CD4-positive, alpha-beta T cell treated with Interleukin-21 for 1 hour (primary cell): ENCODE measurements at places on chromosomes 12 and 14.

DNA sequence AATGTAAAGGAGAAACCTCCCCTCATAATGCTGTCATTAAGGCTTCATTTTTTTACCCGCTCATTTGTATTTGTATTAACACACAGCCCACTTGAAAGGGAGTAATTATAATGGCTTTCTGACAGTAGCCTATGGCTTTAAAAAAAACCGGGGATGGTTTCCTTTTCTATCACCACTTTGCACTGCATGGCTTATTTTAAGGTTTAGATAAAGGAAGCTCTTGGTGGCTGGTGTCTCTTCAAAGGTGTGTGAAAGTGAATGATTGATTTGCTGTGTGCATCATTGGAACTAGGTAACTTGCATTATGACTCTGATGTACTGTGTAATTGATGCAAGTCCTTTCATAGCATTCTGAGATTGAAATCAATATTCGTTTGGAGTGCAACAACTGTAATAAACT lies 80.7 kb downstream of the NPAS3 start:
- no peak for DNase-seq

DNA sequence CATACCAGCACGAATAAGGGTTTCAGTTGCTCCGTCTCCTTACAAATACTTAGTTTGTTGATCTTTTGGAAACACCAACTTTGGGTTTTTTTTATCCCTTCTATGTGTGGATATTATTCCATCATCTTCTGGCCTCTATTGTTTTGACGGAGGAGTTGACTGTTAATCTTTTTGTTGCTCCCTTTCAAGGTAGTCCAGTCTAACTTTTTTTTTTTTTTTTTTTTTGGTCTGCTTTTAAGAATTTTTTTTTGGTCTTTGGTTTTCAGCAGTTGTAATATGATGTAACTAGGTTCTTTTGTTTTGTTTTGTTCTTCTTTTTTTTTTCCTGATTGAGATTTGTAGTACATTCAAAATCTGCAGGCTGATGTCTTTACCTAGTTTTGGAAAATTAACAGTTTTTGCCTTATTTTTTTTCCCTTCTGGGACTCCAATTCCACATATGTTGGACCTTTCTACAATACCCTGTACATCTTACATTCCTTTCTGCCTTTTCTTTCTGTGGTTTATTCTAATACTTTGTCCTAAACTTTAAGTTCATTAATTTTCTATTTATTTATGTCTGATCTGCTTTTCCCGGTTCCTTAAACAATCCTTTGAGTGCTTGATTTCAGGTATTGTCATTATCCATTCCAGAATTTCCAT lies 54.9 kb downstream of the DNAH10 start:
- DNase-seq, result no peak

DNA sequence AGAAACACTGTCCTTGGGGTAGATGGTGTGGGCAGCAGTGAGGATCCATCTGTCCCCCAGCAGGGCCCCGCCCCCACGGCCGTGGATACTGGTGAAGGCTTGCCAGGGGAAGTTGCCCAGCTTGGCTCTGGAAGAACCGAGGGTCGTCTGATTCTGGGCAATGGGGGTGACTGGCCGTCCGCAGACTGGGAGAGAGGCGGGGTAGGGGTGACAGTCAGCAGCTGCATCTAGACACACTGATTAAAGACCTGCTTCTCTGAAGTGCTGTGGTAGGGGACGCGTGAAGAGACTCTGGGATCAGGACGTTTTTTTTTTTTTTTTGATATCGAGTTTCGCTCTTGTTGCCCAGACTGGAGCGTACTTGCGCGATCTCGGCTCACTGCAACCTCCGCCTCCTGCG lies 4.7 kb upstream of the C1R start:
- no peak for DNase-seq

DNA sequence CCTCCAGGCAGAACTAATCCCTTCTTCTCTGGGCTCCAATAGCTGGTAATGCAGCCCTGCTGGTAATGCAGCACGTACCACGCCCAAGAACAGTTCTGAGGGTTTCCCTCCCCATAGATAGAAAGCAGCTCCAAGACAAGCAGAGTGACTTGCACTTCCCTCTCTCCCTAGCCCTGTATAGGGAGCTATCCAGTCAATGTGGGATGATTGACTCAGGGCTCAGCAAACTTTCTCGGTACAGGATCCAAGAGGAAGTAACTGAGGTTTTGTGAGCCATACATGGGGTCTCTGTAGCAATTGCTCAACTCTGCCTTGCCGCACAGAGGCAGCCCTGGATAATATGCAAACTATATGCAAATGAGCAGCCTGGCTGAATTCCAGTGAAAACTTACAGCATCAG lies 15.5 kb upstream of the FKBP4 start:
- no peak for DNase-seq

DNA sequence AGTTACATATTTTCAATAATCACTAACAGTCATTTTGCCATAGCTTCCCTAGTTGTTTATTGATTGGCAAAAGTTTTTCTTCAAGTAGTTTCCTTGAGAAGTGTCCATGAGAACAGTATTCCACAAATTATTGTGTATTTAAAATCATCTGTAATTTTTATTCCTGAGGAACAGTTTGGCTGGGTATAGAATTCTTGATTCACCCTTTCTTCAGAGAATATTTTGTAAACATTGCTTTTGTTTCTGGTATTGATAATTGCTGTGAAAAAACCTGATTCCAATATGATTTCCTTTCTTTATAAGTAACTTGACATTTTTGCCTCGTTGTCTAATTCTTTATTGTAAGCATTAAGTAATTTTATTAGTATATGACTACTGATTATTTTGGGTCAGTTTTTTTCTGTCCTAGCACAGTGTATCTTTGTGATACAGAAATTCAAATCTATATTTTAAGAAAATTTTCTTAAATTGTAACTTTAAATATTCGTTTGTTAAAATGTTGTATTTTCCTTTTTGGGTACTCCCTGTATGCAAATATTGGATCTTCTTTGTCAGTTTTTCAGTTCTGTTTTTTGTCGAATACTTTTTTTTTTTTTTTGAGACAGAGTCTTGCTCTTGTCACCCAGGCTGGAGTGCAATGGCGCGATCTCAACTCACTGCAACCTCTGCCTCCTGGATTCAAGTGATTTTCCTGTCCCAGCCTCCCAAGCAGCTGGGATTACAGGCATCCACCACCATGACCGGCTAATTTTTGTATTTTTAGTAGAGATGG lies 162.0 kb upstream of the ATP2B1 start:
- no peak for DNase-seq

GRCh38 chr12:89389755-89390661 lies 37.7 kb upstream of the DUSP6 start:
- no peak for DNase-seq

- no peak for DNase-seq
Observed at GRCh38 chr14:31278883-31279282, 71.3 kb upstream of the HECTD1 start.

- DNase-seq, result no peak
Observed at GRCh38 chr12:23099604-23100003, 474.6 kb downstream of the ETNK1 start.

DNA sequence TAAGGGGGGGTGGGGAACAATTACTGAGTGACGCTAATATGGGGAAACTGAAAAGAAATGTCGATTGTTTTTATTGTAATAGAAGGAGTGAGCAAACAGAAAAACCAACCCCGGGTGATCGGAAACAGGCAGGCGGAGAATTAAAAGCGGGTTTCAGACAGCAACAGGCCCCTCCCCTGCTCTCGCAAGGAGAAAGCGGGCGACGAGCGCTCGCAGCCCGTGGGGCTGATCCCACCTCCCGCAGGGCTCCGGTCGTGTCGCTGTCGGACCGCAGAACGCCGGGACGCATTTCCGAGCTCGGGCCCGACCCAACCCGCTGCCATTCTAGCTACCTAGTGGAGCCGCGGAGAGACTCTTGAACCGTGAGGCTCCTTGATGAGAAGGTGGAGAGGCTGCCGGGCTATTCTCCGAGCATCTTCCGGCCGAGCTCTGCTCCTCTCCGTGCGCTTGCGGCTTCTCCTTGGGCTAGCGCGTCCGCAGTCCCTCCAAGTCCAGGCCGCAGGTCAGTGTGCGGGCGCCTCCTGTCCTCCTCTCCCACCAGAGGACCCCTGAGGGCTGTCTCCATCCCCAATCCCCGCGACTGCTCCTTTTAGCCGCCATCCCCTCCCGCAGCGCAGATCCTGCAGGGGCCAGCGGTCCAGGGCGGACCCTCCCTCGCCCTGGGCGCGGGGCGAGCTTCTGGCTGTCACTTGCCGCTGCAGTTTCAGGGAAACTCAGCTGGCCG lies 4.1 kb upstream of the PAX9 start:
- DNase-seq, result no peak

GRCh38 chr12:12499909-12500604 lies 62.6 kb downstream of the DUSP16 start:
- no peak for DNase-seq

- no peak for DNase-seq
Observed at GRCh38 chr12:77253321-77253720, 188.0 kb upstream of the E2F7 start.

DNA sequence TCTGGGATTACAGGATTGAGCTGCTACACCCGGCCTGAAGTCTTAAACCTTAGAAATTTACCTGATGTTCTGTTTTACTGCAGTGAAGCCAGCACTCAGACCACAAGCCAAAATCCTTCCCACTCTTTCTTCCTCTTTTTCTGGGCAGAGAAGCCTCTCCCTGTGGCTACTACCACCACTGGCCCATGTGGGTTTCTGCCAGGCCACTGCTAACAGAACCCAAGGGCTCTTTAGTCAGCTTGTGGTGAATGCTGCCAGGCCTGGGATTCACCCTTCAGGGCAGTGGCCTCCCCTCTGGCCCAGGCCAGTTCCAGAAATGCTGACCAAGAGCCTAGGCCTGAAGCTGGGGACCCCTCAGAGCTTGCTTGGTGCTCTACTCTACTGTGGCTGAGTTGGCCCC lies 35.3 kb downstream of the GAS2L3 start:
- DNase-seq, result no peak
